ENCODE measurements at places on chromosomes 16 and 17.

GRCh38 chr17:17403899-17404576, 72.8 kb upstream of the MED9 start:
- no peak for DNase-seq

DNA sequence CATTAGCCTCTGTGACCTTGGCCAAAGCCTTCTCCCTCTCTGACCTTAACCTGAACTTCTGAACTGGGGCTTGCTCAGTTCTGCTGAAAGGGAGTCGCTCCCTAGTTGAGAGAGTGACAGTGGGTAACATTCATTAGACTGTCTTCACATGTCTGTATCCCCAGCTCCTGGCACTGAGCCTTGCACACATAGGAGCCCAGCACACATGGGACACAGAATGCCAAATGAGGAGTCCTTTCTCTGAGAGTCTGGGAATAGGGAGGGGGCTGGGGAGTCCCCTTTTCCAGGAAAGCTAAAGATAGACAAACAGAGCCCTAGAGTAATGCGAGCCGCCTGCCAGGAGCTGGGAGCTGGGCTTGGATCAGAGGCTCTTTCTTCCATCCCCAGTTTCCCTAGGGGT, 2.5 kb downstream of the TAC4 start:
- no peak for DNase-seq

DNA sequence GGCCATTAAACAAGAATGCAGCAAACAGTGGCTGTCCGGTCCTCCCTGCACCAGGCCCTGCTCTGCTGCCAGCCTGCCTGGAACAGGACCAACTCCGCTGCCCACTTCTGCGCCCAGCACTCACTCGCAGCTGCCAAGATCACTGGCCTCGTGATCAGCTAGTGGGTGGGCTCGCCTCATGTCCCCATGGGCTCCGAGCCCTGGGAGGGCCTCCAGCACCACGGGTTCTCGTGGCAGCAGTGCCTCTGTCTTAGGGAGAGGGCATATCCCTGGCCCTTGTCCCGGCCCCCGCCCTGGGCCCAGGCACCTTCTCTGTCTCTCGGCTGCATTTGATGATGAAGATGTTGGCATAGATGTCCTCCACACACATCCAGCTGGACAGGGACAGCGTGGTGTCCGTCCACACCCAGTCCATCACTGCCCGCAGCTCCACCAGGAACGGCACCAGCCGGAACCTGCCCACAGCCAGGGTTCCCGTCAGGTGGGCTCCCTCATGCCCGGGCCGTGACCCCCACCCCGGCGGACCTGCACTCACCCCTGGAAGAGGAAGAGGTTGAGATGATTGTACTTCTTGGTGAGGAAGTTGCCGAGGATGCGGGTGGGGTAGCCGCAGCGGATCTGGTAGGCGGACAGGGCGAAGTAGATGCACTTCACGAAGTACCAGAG, 13.1 kb downstream of the CTU2 start:
- peak; percentile 88 for DNase-seq

DNA sequence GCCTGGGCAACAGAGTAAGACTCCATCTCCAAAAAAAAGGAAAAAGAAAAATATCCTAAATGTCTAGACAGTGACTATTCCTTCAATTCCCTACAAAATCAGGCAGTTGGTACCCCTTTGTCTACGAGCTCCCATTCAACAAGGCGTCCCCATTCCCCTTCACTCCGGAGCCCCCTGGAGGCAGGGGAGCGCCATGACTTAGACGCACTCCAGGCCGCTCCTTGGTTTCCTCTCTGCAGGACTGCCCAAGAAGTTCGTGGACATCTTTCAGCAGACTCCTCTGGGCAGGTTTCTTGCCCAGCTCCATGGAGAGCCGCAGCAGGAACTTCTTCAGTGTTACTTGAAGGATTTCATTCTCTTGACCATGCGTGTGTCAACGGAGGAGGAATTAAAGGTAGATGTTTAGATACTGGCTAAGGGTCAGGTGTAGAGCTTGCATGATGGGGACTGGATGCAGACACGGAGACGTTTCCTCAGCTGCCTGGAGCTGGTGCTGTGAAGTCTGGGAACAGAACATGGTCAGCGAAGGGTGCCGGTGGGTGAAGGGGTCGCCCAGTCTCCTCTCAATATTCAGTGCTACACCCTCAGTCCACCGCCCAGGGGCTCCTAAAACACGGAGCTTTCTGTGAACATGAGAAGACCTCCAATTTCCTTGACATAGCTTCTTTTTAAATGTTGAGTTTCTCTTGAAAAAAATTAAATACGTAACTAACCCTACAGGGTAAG, 53.3 kb upstream of the ENDOV start:
- no peak for DNase-seq

- DNase-seq, result no peak
Observed at GRCh38 chr17:73776351-73777130, 132.3 kb upstream of the SDK2 start.

- no peak for DNase-seq
Observed at GRCh38 chr16:2177561-2177960, 18.8 kb downstream of the CASKIN1 start.

GRCh38 chr16:80123189-80123588, 417.6 kb upstream of the DYNLRB2 start:
- no peak for DNase-seq

DNA sequence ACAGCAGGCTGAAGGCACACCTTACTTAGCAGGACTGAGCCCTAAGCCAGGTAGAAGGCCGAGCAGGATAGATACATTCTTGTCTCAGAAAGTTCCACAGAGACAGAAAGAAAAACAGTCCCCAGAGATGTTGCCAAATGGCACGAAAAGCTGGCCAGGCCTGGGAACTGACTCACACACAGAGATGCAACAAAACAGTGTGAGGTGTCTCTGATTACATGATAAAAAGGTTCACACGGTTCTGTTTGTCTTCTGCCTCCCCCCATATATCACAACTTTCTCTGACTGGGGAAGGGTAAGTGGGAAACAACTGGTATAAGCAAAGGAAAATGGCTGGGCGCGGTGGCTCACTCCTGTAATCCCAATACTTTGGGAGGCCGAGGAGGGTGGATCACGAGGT, 1.7 kb downstream of the WBP2 start:
- no peak for DNase-seq

DNA sequence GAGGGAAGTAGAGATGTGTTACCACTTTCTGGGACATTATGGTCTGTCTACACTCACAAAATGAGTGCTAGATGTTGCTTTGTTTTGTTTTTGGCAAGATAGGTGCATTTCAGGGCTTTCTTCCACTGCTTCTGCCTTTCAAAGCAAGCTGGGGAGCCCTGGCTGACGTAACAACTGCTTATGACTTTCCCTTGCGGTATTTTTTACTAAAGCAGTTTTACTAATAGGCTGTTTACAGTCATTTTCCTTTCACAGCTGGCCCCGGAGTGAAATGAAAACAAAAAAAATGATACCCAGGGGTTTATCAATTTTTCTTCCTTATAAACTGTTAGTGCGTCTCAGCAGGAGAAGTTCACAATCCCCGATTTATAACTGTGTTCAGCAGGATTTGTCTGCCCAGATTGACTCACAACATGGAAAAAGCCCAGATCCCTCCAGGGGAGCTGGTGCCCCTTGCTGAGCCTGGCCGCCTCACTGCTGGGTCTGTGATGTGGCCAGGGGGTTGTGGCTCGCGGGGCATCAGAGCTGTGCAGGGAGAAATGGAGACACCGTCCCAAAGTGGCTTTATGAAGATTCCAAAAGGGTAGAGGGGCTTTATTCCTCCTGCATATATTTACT, 184.4 kb upstream of the HS3ST3A1 start:
- no peak for DNase-seq

- no peak for DNase-seq
Observed at GRCh38 chr16:66959704-66960161, 1.3 kb upstream of the CES3 start.

DNA sequence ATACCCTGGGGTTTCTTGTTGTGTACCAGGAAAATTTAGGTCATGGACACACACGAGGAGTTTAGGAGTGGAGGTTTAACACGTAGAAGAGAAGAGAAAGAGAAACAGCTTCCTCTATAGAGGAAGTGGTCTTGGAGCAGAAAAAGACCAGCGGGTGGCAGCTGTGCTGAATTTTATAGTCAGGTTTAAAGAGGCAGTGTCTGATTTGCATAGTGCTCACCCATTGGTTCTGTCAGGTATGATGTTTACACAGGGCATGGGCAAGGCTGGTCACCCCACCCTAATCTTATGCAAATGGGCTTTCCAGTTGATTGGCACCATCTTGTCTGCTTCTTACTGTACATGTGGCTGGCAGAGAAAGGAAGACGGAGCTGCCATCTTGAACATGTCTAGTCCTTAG, 309.0 kb downstream of the CDH13 start:
- no peak for DNase-seq

- no peak for DNase-seq
Observed at GRCh38 chr17:7352910-7353635, 1.1 kb downstream of the KCTD11 start.

GRCh38 chr16:50245417-50246298, 20.7 kb upstream of the ADCY7 start:
- no peak for DNase-seq

- no peak for DNase-seq
Observed at GRCh38 chr17:604115-604450, 110.6 kb downstream of the VPS53 start.

DNA sequence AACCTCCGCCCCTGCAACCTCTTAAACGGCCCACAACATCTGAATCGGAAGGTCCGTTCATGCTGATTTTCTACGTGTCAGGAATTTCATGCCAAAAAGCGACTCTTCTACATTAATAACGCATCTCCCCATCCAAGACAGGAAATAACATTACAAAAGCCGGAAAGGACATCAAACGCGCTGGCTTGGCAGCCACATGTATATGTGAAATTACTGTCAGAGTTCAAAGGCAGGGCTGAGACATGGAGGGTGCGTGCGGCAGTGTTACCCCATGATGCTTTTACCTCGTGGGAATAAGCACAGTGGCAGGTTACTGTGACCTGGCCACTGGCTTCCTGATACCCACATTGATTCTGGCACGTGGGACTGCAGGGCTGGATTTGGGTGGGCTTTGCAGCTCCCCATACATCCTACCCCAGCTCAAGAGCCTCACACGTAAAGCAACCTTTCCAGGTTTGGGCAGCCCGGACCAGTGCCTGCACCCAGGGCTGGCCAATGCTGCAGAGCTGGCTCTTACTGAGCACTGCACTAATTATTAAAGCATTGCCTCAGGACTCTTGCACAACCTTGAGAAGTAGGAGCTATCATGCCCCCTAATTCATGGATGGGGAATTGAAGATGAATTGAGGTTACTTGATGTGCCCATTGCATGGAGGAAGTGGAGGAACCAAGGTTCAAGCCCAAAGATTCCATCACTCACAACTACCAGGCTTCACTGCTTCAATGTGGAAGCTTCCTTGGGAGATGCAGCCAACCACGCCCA, 120.6 kb upstream of the FOXF1 start:
- DNase-seq, result no peak

- no peak for DNase-seq
Observed at GRCh38 chr16:17318238-17318637, 152.5 kb downstream of the XYLT1 start.

DNA sequence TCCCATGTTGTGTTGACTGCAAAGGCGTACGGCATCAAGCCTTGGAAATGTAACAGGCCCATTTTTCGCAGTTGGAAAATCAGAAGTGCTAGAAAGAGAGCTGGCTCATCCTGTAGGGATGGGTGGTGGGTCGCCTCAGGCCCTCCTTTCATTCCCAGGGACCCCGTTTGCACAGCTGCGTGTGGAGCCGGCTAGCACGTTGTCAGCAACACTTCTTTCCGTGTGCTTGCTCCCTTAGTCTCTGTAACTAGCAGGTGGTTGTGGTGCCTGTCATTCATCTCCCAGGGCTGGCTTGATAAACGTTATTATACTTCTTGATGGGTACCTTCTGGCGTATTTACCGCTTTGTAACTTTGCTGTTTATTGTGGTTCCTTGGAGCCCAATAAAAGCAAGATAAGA, 239.0 kb upstream of the CACNG5 start:
- DNase-seq, result no peak

- no peak for DNase-seq
Observed at GRCh38 chr16:73891129-73891542, 405.5 kb upstream of the PSMD7 start.

DNA sequence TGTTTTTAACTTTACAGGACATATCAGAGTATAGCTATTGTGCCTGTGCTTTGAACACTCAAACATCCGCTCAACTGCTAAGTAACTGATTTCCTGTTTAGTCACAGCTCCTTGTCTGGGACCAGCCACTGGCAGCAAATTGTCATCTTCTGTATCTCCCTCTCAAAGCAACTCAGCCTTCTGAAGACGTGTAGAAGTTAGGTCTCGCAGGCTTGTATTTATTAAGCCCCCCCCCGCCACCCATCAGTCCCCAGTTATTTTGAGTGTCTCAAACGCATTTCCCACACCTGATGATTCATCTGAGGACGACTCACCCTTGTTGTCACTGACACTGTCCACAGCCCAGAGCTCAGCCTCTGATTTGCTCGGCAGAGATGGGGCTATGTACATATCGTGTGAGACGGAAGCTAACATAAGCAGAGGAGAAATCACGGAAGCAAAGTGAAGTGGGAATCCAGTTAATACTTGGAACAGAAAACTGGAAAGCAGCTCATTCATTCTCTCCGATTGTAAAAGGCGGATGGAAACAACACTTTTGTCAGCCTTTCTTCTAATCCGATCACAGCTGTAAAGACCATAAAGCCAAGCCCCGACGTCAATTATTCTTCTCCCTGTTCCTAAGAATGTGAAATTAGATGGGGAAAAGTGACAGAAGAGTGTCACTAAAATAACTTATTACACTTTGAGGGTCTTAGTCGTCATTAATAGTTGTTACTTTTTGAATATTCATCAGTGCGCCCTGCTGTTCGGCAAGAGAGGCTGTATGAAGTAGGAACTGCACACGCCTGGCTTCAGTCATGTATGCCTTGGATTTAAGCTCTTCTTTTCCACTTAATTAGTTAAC, 64.2 kb downstream of the PITPNC1 start:
- DNase-seq, result no peak

DNA sequence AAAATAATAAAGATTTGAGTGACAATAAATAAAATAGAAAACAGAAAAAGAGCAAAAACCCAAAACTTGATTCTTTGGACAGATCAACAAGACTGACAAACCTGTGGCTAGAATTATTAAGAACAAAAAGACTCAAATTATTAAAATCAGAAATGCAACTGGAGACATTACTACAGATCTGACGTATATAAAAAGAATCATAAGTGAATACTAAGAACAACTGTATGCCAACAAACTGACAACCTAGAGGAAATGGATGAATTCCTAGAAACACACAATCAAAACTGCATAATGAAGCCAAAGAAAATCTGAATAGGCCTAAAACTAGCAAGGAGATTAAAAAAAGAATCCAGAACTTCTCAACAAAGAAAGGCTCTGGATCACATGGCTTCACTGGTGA, 47.4 kb downstream of the NETO2 start:
- no peak for DNase-seq

All from putamen (tissue), 1 donor.